ENCODE measurements at places on chromosomes 2 and 18.

DNA sequence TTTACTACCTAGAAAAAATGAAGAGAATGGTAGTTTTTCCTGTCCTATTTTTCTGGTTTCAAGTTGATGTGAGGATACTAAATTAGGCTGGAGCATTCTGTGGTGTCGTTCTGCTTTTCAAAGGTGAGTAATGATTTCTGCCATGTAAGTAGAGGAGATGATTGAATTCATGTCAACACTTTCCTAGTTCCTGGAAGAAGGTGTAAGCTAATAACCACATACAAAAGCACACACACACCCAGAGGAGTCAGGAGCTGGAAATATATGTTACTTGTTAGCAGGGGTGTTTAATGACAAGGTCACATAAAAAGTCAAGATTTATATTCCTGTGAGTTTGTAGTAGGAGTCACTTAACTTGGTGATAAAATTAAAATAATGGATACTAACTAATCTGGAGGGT lies 172.1 kb downstream of the TMX3 start:
- no peak for DNase-seq

DNA sequence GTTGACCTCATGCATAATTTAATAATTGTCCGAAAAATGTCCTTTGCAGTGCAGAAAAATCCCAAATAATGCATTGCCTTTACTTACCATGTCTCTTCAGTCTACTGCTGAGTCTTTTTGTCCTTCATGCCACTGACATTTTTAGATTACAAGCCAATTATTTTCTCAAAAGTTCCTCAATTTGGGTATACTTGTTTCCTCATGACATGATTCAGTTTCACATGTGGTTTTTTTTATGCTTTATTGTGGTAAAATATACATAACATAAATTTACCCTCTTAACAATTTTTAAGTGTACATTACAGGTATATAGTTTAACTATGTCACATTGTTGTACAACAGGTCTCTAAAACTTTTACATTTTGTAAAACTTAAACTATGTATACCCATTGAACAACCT lies 81.0 kb downstream of the EPC2 start:
- DNase-seq, result no peak

GRCh38 chr2:181367906-181368435 lies 89.2 kb upstream of the ITGA4 start:
- DNase-seq, result no peak

- no peak for DNase-seq
These were observed 240.2 kb upstream of the SLC14A2 start for GRCh38 chr18:45374878-45375630.

DNA sequence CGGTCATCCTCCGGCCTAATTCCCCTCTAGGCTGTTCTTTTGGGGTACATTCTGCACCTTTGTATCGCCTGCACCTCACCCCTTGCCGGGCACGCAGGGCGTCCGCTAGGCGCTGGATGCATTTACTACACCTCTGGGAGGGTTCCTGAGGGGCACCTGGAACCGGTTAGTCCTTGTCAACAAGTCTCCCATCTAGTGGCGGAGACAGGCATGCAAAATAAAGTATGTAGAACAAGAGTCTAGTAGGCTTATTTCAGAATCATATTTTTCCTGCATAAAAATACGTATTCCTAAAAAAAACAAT lies 705 bp upstream of the TEX261 start:
- DNase-seq, result peak; percentile 51

- DNase-seq, result no peak
These were observed 106.3 kb downstream of the GRB14 start for GRCh38 chr2:164515030-164515429.

DNA sequence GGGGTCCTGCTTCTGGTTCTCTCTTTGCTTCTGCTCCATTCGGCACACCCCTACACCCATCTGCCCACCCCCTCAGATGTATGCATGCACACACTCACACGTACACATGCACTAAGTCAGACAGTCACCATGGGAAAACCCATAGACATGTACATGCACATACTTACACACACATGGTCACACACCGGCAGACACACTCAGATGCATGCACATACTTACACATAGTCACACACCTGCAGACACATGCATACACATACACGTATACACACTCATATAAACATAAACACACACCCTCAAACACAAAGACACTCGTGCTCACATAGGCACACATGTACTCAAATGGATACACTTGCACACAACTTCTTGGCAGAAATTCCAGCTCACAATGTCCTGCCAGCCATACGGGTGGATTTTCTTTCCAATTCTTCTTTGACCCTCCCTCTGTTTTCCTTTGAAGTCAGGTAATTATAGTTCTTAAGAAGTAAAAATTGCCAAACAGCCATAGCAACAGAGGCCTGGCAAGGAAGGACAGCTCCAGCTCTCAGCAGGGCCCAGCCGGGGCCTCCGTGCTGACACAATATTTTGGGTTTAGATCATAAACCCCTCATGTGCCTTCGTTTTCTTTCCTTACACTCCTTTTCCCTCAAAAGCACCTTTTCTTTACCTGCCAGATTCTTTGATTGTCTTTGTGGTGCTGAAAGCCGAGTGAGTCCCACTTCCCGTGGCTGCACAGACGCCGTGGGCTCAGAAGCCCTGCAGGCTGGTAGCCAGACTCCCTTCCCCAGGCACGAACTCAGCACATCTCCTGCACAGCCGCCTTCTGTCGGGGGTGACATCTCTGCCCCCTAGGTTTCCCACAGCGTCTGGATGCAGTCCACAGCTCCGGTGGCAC lies 195.7 kb downstream of the ARL4C start:
- DNase-seq, result no peak

- no peak for DNase-seq
These were observed 66.7 kb downstream of the BIRC6 start for GRCh38 chr2:32423536-32423935.

- no peak for DNase-seq
These were observed 48.6 kb upstream of the TEX51 start for GRCh38 chr2:126849991-126850535.

- DNase-seq, result no peak
These were observed 26.7 kb upstream of the VWA3B start for GRCh38 chr2:98060277-98060676.

GRCh38 chr2:239594019-239594771 lies 193.4 kb upstream of the HDAC4 start:
- DNase-seq, result no peak
